Bronchial smooth muscle cell (primary cell): ENCODE measurements at places on chromosomes 2 and 18. TPM values are rescaled to one million over a fixed set of nuclear protein-coding genes. Genes with fewer than 3 reads are reported as not detected.

The OTOS gene
- not detected in 2 replicates for total RNA-seq

The EFR3B gene
- 0.26 and 0.47 TPM in 2 replicates for total RNA-seq

The EPC2 gene
- total RNA-seq = 18.1 and 18.5 TPM in 2 replicates

The CTIF gene
- total RNA-seq = 16.2 and 18.4 TPM in 2 replicates

The THOC1 gene
- 30.3 and 33.7 TPM in 2 replicates for total RNA-seq

The ONECUT2 gene
- under 0.01 TPM in 1 of 2 replicates, not detected in the other for total RNA-seq

The GRHL1 gene
- 0.16 and 0.52 TPM in 2 replicates for total RNA-seq

The CAPN14 gene
- total RNA-seq = 0.16 and 0.17 TPM in 2 replicates

The CNTNAP5 gene
- not detected in 2 replicates for total RNA-seq

The ANKRD30B gene
- under 0.01 TPM in 1 of 2 replicates, not detected in the other for total RNA-seq

The DSG4 gene
- not detected in 2 replicates for total RNA-seq

The TUBA3D gene
- not detected in 2 replicates for total RNA-seq

The CCDC150 gene
- total RNA-seq = 3.3 and 5.2 TPM in 2 replicates

The ZSWIM2 gene
- total RNA-seq = not detected in 2 replicates

The OSBPL6 gene
- 0.52 and 0.79 TPM in 2 replicates for total RNA-seq

The GALR1 gene
- total RNA-seq = not detected in 2 replicates

The DOK6 gene
- 3.2 and 9.0 TPM in 2 replicates for total RNA-seq

The FAM237A gene
- total RNA-seq = not detected in 2 replicates

The ALPG gene
- not detected in 2 replicates for total RNA-seq

The LIMS2 gene
- total RNA-seq = 0.77 and 1.6 TPM in 2 replicates

The SERPINB10 gene
- not detected in 2 replicates for total RNA-seq

The CFAP210 gene
- 0.17 TPM in 1 of 2 replicates, not detected in the other for total RNA-seq

The TEKT4 gene
- not detected in 2 replicates for total RNA-seq

The HSPE1 gene
- total RNA-seq = 55.6 and 102 TPM in 2 replicates

The GREB1L gene
- total RNA-seq = 0.16 TPM in 1 of 2 replicates, not detected in the other

The ARHGEF33 gene
- total RNA-seq = 0.43 and 0.47 TPM in 2 replicates

The CNDP1 gene
- total RNA-seq = 0.16 TPM in 1 of 2 replicates, not detected in the other

The MAPK4 gene
- under 0.01 TPM in 1 of 2 replicates, not detected in the other for total RNA-seq

The RAB31 gene
- total RNA-seq = 28.8 and 58.2 TPM in 2 replicates

The SIX3 gene
- total RNA-seq = not detected in 2 replicates

The RNF144A gene
- 0.17 and 3.9 TPM in 2 replicates for total RNA-seq

The HRH4 gene
- total RNA-seq = under 0.01 TPM in 1 of 2 replicates, not detected in the other

The TTR gene
- not detected in 2 replicates for total RNA-seq

The AQP12B gene
- total RNA-seq = not detected in 2 replicates

The G6PC2 gene
- total RNA-seq = not detected in 2 replicates

The GPR155 gene
- total RNA-seq = 1.2 and 1.7 TPM in 2 replicates

The MARCHF4 gene
- total RNA-seq = under 0.01 and 0.32 TPM in 2 replicates

The CHST10 gene
- 4.9 and 6.3 TPM in 2 replicates for total RNA-seq
